Prostate gland (tissue), 2 donors: ENCODE measurements at places on chromosomes 12 and 14. TPM values are rescaled to one million over a fixed set of nuclear protein-coding genes. Genes with fewer than 3 reads are reported as not detected.

NR1H4 gene
- total RNA-seq: not detected

SRRM4 gene
- total RNA-seq: 0.05 TPM

CAMKK2 gene
- 52.2 TPM for total RNA-seq

GRCh38 chr12:47990351-47991105 is 13.7 kb downstream of the COL2A1 start:
- H3K27ac ChIP-seq: no peak overlapping the region
- no peak for DNase-seq
- no peaks in the 10 kb centered on the region for H3K36me3 ChIP-seq
- no peaks in the 10 kb centered on the region for H3K27me3 ChIP-seq
- no peak overlapping the region for H3K4me3 ChIP-seq
- H3K4me1 ChIP-seq: no peaks in the 10 kb centered on the region

GRCh38 chr14:78633752-78634151 is 463.6 kb downstream of the NRXN3 start:
- no peaks in the 10 kb centered on the region for H3K27me3 ChIP-seq
- no peaks in the 10 kb centered on the region for H3K36me3 ChIP-seq
- peak; percentile 57 for DNase-seq
- no peaks in the 10 kb centered on the region for H3K4me1 ChIP-seq
- H3K27ac ChIP-seq: no peak overlapping the region
